ENCODE measurements at places on chromosomes 16 and 17. TPM values are rescaled to one million over a fixed set of nuclear protein-coding genes. Genes with fewer than 3 reads are reported as not detected.

Gene ABCC3
- total RNA-seq: 15.2 TPM

- no peak for DNase-seq
Observed at GRCh38 chr16:29688172-29688571, 9.2 kb downstream of the QPRT start.

GRCh38 chr17:9023392-9024218, 2.3 kb downstream of the NTN1 start:
- DNase-seq: no peak

Gene CARD14
- 0.15 TPM for total RNA-seq

DNA sequence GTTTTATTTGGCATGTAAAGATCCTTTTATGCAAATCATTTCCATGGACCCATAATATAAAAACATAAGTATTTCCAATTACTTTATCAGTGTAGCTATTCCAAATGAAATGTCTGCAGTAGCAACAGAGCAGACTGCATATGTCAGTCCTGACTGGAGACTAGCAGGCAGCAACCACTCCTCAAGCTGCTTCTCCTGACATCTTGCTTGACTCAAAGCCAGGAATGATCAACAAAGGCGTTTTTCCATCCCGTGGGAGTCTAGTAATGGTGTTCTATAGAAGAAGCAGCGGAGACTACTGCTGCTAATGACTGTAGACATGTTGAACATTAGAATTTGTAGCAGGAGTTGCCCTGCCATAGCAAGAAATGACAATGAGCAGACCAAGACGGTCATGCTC, 73.2 kb upstream of the AKTIP start:
- no peak for DNase-seq

Gene ABCA9
- total RNA-seq: not detected

- no peak for DNase-seq
Observed at GRCh38 chr16:10040136-10041080, 141.8 kb downstream of the GRIN2A start.

Gene PRSS33
- total RNA-seq: 0.10 TPM

Gene PYY
- total RNA-seq: 0.17 TPM

- no peak for DNase-seq
Observed at GRCh38 chr16:28602529-28602928, 5.7 kb upstream of the SULT1A2 start.

Gene ELMO3
- 0.29 TPM for total RNA-seq

DNA sequence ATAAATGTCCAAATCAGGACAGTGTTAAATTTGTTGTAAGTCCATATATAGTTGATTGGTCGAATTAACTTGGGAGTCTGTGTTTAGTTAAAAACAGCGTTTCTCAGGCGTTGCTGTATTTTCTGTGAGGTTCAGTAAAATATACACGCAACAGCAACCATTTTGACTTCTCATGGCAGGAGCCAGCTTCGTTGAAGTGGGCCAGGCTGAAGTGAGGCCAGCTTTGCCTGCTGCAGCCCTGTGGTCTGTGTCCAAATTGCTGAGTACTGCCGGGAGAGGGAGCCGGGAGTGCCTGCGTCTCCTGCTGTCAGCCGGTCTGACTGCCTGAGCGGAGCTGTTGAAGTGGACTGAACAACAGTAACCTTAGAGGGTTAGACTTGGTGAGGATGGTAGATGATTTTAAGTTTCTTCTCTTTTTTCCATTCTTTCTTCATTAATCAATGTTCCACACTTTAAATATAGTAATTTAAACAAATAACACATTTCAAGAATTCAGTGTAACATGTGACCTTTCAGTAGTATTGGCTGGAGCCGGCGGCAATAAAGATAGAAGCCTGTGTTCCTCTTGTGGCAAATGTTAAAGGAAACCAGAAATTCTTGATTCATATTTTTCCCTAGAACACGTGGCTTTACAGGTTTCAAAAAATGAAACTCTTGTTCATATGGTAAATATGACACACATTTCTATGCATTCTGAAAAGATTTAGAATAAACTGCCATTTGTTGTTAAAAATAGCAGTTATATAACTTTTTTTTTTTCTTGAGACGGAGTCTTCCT, 37.0 kb upstream of the ZNF750 start:
- DNase-seq: no peak

Gene OSGIN1
- total RNA-seq: 26.1 TPM

- DNase-seq: no peak
Observed at GRCh38 chr17:75754378-75755204, 10.4 kb downstream of the GALK1 start.

DNA sequence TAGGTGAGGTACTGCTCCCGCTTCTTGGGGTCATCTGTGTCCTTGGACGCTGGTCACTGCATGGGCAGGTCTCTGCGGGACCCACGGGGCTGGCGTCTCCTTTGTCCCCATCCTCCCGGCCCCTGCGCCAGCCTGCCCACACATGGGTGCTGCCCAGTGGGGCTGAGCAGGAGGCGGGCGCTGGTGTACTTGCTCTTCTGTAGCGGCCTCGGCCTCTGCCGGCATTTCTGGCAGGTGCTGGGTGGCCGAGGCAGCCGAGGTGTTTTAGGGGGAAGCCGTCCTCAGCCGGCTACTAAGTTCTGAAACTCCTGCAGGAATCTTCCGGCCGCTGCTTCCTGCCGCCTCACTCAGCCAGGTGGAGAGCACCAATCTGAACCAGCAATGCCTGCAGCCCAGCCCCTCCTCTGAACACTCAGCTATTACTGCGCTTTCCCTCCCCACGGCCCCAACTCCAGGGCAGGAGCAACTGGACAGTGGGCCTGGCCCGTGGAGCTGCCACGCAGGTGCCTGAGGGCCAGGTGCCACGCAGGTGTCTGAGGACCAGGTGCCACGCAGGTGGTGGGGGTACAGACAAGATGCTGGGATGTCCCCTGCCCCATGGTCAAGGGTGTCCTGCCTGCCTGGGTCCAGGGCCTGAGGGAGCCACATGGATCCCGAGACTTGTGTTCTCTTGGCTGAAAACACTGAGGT, 10.0 kb downstream of the DECR2 start:
- DNase-seq: no peak

Gene DLX3
- total RNA-seq: not detected

Gene CDH3
- total RNA-seq: not detected

Gene CDC42EP4
- total RNA-seq: 30.9 TPM

DNA sequence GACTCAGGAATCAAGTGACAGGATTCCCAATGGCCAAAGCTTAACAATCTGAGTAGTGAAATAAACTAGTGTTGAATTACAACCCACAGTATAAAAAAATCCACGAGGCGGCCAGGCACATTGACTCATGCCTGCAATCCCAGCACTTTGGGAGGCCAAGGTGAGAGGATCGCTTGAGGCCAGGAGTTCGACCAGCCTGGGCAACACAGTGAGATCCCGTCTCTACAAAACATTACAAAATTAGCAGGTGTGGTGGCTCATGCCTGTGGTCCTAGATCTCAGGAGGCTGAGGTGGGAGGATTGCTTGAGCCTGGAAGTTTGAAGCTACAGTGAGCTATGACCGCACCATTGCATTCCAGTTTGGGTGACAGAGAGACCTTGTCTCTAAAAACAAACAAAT, 133.8 kb downstream of the CPPED1 start:
- DNase-seq: no peak

Gene TMEM92
- total RNA-seq: 5.6 TPM

GRCh38 chr16:89693931-89694783, 7.3 kb downstream of the SPATA2L start:
- DNase-seq: peak; percentile 5

DNA sequence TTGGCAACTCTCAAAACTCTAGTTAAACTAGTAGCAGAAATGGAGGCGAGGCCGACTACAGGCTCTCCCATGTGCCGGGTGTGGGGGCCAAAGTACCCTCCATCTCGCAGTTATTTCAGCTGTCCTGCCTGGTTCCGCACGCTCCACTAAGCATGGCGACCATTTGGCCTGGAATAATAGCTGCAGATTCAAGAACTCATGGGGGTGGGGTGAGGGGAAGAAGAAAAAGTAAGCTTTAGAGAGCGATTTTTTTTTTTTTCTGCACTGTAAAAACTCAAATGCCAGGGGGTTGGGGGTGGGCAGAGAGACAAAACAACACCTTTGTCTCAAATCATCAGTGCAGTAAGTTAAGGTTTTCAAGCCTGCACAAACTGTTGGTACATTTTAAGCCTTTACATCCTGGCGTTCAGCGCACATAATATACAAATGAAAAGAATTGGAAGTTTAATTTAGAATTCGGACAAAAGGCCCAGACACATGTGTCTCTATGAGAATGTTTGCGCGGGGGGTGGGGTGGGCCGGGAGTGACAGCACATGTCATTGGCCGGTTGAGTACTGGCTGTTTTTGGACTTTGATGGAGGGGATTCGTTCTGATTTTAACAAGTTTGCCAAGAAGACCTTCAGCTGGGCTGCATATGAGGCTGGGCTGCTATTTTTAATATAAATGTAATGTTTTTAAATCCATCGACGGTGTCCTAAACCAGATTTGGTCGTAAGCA, 694.7 kb upstream of the SALL1 start:
- no peak for DNase-seq

Gene NAGS
- 1.0 TPM for total RNA-seq

GRCh38 chr16:85819771-85820170, 20.3 kb downstream of the COX4I1 start:
- no peak for DNase-seq

DNA sequence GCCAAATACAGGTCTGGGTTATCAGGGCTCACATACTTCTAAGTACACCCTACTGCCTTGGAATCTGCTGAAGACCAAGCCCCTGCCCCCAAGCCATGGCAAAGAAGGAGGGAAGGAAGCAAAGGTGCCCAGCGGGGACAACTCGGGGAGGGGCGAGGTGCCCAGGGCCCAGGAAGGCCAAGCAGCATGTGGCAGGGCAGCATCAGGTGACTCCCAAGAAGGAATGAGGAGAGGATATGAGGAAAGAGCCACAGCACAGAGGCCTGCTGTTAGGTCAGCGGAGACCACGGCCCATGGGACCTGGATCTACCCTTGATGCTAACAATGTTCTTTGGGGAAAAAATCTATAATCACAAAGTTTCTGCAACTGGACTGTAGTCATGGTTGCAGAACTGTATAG, 142.6 kb upstream of the CRHR1 start:
- no peak for DNase-seq

DNA sequence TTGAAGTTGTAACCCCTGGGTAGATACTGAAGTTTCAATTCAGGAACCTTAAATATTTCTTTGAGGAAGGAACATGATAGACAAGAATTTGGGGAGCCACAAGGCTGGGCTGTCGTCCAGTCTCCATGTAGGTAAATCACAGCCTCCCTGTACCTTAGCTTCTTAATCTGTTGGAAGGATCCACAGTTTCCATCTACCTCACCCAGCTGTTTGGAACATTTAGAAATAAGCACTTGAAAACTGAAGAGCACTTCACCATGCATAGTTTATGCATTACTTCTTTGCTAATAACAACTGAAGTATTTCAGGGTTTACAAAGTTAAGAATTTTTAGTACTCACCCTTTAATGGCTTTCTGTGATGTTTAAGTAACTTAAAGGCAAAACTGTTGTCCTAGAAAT, 17.2 kb downstream of the TXNDC11 start:
- DNase-seq: no peak

DNA sequence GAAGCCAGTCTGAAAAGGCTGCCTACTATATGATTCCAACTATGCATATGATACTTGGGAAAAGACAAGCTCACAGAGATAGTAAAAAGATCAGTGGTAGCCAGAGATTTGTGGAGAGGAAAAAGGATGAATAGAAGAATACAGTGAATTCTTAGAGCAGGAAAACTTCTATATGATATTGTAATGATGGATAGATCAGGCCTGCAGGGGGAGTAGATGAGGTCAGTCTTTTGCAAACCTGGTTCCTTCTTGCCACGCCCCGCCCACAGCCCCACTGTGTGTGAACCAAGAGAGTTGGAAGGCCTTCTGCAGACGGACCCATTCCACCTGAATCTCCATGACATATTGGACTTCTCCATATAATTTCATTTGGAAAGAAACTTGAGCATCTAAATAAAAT, 761 bp upstream of the CCL8 start:
- DNase-seq: no peak

- DNase-seq: no peak
Observed at GRCh38 chr16:68190736-68191510, 45.0 kb downstream of the ESRP2 start.

Gene HOXB8
- 1.2 TPM for total RNA-seq

Gene NOTUM
- total RNA-seq: 0.45 TPM

Gene CLEC18A
- 0.02 TPM for total RNA-seq

Gene SLC13A2
- not detected for total RNA-seq

Gene KRTAP4-9
- total RNA-seq: not detected

- DNase-seq: peak; percentile 26
Observed at GRCh38 chr16:53912155-53912554, 208.2 kb downstream of the FTO start.

Gene MEFV
- 1.2 TPM for total RNA-seq

DNA sequence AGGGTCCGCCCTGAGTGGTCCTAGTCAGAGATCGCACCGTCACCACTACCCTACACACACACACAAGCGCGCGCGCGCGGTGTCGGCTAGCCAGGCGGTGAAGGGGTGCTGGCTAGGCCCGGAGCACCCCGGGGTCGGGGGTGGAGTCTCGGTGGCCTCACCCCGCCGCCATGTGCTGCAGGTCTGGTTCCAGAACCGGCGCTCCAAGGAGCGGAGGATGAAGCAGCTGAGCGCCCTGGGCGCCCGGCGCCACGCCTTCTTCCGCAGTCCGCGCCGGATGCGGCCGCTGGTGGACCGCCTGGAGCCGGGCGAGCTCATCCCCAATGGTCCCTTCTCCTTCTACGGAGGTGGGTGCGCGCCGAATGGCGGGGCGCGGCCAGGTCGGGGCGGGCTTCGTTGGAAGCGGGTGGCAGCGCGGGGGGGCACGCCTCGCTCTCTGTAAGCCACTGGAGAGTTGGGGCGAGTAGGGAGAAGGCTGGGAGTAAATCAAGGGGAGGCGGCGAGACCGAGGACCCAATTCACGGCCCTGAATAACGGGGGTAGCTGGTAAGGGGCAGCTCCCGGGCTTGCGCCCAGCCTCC, 4.8 kb downstream of the LHX1 start:
- no peak for DNase-seq

Gene IGF2BP1
- total RNA-seq: 6.8 TPM

Gene KRT12
- not detected for total RNA-seq

- DNase-seq: no peak
Observed at GRCh38 chr16:19329932-19330331, 44.4 kb downstream of the CLEC19A start.

DNA sequence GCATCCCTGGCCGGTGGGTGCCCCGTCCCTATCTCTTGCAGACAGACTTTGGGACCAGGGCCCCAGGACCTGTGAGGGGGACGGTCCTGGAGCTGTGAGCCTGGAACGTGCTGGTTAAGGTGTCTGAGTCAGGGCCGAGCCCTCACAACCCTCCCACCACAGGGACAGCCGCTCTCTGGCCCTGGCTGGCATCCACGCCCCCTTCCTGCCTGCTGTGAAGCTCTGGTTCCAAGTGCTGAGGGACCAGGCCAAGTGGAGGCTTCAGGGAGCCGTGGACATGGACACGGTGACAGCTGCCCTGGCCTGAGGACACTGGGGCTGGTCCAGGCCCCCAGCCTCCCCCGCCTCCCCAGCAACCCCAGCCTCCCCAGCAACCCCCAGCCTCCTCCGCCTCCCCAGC, 6.6 kb downstream of the TSR3 start:
- DNase-seq: no peak

DNA sequence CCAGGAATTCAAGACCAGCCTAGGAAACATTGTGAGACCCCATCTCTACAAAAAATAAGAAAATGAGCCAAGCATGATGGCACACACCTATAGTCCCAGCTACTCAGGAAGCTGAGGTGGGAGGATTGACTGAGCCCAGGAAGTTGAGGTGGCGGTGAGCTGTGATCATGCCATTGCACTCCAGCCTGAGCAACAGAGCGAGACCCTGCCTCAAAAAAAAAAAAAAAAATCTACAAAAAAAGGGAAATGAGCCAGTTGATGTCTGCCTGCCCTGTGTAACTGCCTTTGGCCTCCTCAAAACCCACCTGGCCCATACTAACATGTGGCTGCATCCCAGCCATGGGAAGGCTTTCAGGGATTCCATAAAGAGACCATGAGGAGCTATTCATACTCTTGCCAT, 4.5 kb downstream of the RANBP10 start:
- no peak for DNase-seq
